Uterus (tissue), 4 donors: ENCODE measurements at places on chromosomes 12 and 14. TPM values are rescaled to one million over a fixed set of nuclear protein-coding genes. Genes with fewer than 3 reads are reported as not detected.

- no peak for DNase-seq
Measured at GRCh38 chr12:52524898-52525591, 4.9 kb upstream of the KRT5 start.

A2ML1 gene
- 1.5 TPM for total RNA-seq

PRR13 gene
- 11.0 TPM for total RNA-seq

DNA sequence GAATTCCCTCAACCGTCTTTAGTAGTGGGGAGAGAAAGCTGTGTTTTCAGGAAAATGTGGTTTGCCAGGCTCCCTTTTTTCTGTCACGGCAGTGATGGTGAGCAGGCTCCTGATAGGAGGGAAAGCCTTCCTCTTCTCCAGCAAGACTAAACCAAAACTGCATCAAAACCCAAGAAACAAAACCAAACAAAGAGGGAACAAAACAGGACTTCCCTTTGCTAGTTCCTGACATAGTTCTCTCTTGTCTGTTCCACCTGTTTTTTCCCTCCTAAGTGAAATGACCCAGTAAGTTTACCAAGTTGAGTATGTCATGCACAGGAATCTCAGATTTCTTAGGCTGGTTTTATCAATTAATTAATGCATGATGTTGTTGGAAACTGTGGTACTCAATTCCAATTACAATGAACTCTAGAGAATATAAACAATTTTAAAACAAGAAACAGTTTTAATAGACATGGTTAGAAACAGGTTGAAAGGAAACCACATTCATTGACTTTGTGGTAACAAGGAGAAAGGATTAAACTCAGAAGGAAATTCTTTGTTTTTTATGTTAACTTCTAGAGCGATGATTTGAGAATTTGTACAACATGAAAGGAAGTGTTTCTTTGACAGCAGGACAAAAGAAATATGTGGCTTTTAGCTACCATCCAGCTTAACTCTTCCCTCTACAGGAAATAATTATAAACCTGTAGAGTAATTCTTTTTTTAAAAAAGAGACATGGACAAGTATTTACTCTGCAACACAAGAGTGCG lies 23.0 kb upstream of the CSRP2 start:
- DNase-seq, result no peak

- DNase-seq, result no peak
Measured at GRCh38 chr12:121376754-121377697, 22.9 kb upstream of the RNF34 start.

GRCh38 chr12:26769611-26770010 lies 63.4 kb downstream of the ITPR2 start:
- DNase-seq, result no peak

DNA sequence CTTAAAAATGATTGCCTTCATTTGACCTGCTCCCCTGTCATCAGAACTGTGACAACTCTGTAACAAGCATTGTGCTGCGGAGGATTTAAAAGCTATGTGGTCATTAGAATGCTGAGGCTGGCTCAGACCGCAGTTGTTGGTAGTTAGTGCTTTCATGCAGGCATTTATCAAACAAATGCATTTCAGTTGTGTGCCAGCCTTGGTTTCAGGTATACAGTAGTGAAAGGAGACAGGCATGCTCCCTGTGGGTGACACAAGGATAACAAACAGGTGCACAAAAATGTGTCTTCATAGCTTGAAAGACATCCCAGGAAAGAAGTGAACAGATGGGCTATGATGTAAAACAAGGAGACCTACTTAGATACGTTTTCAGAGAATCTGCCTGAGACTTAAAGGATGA lies 60.6 kb downstream of the MARK3 start:
- DNase-seq, result no peak

DNA sequence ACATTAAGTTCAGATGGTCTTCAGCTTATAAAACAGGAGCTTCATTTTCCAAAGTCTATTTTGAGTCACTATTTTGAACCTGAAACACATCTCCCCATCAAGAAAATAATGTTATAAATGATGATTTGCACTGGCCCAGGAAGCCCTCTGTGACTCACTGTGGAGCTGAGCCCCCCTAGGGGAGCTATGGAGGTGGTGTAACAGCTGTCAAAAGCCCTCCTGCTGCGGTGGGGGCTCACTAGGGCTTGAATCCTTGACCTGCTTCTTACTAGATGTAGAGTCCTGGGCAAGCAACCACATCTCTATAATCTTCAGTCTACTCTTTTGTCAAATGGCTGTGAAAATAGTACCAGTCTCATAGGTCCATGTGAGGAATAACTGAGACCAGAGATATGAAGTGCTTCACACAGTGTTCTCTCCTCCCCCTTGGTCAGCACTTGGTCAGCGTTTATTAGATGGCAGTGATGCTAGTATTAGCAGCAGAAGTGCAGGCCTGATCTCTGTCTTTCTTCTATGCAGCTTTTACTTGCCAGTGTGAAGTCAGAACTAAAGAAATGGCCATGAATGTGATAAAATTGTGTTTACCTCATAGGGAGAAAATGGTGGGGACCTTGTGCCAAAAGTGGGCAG lies 83.4 kb downstream of the RTN1 start:
- no peak for DNase-seq

DNA sequence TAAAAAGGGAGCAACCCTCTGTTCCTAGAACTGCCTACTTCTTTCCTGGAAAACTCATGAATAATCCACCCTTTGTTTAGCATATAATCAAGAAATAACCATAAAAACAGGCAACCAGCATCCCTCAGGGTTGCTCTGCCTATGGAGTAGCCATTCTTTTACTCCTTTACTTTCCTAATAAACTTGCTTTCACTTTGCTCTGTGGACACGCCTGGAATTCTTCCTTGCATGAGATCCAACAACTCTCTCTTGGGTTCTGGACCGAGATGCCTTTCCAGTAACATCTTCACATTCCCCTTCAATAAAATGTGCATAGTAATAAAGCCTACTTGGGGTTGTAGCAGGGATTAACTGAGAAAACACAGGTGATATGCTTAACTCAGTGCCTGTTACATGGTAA lies 286.4 kb upstream of the AMIGO2 start:
- no peak for DNase-seq

CACNA1C gene
- 45.3 TPM for total RNA-seq

ESRRB gene
- not detected for total RNA-seq

DNA sequence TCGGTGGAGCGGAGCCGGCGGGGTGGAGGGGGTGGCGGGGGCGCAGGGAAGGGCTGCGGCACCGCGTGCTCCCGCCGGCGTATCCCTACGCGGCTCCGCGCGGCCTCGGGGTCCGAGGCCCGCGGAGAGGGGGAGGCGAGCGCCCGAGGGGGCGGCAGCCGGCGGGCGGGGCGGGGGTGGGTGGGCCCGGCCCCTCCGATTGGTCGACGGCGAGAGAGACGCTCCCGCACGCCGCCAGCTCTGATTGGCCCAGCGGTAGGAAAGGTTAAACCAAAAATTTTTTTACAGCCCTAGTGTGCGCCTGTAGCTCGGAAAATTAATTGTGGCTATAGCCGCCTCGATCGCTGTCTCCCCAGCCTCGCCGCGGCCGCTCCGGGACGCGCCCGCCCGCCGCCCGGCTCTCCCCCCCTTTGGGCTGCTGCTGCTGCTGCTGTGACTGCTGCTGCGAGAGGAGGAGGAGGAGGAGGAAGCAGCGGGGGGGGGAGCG lies at the start of gene FOXG1:
Gene FOXG1, plus strand, starts transcription at position 319 of the 487 bp plus-strand sequence. CDS start 493 bp downstream, outside the sequence.
- DNase-seq, result no peak

DNA sequence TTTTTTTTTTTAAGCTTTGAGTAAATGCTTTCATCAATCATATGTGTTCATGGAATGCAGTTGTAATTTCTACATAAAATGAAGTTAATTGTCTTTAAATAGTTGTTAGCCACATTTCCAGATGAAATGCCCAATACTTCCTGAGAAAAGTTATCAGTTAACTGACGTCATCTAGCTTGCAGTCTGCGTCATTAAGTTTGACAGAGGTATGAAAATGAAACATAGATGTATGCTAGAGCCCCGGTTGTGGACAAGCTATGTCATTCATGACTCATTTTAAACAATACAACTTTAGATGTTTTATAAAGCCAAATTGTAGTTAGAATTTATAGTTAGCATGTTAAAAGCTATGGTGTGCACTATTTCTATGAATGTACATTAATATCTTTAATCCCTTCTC lies 90.7 kb downstream of the PLEKHA5 start:
- DNase-seq, result no peak

GRCh38 chr14:72692696-72693095 lies 201.2 kb downstream of the DPF3 start:
- no peak for DNase-seq

B4GALNT1 gene
- 4.0 TPM for total RNA-seq

DNA sequence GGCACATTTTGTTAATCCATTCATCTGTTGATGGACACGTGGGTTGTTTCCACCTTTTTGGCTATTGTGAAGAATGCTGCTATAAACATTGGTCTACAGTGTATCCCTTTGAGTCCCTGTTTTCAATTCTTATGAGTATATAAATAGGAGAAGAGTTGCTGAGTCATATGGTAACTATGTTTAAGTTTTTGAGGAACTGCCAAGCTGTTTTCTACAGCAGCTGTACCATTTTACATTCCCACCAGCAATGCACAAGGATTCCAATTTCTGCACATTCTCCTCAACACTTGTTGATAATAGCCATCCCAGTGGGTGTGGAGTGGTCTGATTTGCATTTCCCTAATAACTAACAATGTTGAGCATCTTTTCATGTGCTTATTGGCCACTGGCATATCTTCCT lies 6.9 kb upstream of the SVOP start:
- no peak for DNase-seq

DNA sequence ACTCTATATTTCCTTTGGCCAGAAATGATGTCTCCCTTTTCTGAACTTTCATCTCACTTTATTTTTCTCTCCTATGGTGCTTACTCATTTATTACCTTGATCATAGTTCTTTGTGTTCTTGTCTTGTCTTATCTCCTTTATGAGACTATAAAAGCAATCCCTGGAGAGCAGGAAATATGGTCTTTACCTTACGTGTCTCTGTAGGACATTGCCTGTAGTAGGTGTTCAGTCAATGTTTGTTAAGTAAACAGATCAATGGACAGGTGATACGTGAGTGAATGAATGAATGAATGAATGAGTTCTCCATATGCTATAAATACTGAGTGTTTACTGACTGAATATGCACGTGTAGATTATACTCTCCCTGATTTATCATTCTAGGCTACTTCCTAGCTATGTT lies 193.7 kb upstream of the HMGA2 start:
- no peak for DNase-seq

DNA sequence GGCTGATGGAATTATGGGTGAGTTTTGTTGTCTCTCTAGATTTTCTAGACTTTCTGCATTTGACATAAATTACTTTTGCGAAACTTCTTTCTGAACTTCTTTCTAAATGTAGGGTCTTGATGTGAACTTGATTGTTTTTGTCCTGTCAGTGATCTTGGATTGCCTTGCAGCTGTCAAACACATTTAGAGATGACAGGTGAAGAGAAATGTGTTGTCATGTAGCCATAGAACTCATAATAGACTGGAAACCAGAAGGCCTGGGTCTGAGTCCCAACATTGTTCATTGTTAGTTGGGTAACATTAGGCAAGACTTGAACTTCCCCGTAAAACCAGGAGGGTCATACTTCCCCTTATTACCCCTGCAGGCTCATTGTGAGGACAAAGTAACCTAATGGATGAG lies 109.0 kb downstream of the LRIG3 start:
- DNase-seq, result no peak

TSPAN19 gene
- total RNA-seq, result under 0.01 TPM

DNA sequence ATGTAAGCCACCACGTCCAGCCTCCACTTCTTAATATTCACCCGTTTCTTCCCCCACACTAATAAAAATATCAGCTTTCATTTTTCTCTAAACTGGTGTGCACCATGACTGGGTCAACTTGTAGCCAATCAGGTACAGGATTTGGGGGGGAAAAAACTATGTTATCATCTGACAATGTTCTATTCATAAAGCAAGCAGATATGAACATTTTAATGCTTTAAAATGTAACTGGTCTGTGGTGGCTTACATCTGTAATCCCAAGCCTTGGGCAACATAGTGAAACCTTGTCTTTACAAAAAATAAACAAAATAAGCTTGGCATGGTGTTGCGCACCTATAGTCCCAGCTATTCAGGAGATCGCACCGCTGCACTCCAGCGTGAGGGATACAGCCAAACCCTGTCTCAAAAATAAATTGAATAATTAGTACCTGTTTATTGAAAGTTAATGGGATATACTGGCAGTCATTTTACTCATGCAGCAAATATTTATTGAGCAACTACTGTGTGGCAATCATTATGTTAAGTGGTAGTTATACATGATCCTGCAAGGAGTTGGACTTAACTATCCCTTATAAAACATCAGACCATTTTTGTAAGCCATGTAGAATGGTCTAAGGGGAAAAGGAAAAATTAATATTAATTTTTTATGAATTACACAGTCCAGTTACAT lies 15.3 kb upstream of the ITPR2 start:
- DNase-seq, result no peak

DNA sequence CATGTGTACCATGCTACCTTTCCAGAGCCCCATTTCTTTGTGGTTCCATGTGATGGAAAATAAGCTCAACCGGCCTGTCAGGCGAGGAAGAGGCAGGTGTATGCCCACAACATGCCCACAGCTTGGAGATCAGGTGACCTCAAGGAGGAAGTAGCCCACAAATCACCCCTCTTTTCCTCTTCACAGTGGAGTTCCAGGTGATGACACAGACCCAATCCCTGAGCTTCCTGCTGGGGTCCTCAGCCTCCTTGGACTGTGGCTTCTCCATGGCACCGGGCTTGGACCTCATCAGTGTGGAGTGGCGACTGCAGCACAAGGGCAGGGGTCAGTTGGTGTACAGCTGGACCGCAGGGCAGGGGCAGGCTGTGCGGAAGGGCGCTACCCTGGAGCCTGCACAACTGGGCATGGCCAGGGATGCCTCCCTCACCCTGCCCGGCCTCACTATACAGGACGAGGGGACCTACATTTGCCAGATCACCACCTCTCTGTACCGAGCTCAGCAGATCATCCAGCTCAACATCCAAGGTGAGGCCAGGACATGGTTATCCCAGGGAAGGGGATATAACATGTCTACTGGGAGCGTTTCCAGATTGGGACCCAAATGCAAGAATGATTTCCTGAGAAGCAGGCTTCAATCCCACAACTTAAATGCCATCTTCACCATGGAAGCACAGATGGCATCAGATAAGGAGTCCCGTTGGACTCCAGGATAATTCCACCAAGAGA lies 5.5 kb downstream of the TAPBPL start:
- DNase-seq, result no peak

GRCh38 chr14:100606687-100607610 lies 19.7 kb upstream of the BEGAIN start:
- DNase-seq, result no peak

DNA sequence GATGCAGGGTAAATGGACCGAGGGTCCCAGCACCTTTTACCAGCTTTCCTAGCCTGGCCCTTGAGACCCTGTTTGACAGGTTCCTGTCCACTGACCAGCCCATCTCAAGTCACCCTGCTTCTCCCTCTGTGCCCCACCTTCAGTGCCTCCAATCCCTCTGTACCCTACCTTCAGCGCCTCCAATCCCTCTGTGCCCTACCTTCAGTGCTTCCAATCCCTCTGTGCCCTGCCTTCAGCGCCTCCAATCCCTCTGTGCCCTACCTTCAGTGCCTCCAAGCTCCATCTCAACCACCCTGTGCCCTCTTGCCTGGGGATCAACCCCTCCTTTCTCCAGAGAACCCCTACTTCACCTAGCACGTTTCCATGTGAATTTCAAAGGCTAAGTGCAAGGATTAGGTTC lies 54.3 kb downstream of the ZFP36L1 start:
- no peak for DNase-seq

DNA sequence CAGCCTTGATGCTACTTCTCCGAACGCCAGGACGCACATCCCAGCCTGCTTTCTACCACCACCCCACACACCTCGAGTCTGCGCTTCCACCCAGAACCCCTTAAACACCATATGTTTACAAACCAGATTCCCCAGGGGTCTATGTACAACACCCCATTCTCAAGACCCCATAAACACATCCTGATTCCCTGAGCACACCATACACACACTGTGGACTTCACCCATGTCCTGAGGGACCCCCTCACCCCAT lies 733 bp downstream of the TTC7B start:
- no peak for DNase-seq
